ENCODE measurements at places on chromosomes 3 and 15.

DNA sequence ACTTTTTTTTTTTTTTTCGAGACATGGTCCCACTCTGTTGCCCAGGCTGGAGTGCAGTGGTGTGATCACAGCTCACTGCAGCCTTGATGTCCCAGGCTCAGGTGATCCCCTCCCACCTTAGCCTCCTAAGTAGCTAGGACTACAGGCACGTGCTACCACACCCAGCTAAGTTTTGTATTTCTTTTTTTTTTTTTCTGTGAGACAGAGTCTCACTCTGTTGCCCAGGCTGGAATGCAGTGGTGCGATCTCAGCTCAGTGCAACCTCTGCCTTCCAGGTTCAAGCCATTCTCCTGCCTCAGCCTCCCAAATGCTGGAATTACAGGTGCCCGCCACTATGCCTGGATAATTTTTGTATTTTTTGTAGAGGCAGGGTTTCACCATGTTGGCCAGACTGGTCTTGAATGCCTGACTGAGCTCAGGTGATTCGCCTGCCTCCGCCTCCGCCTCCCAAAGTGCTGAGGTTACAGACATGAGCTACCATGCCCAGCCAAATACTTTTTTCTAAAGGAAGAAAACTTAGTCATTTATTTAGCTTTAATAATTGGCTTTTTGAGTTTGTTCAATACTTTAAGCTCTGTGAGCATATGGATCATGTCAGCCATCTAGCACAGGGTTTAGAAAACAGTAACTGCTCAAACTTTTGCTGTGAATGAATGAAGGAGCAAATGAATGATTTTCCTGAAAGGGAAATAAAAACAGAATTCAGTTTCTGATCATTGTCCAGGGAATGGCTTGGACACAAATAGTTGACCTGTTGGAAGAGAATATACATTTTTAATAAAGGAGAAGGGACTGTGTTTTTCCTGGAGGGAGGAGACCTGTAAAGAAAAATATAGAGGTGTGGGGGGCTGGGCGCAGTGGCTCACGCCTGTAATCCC, 26.0 kb downstream of the UBE2E1 start:
- no peak for DNase-seq

DNA sequence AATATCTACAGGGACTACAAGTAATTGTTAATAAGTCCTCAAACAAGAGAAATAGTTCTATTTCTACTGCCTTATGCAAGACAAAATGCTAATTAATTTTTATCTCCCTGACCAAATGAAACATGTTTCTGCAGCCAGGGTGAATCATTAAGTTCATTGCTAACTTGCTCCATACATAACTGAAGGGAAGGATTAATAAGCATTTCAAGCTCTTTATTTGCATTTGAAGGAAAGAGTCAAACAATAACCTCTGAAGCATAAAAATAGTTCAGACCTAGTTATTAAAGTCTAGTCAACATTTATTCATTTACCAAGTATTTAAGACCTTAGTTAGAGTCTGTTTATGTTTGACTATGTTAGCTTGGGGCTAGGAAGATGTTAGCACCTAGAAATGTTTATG, 120.0 kb downstream of the ATP1B3 start:
- DNase-seq, result no peak

DNA sequence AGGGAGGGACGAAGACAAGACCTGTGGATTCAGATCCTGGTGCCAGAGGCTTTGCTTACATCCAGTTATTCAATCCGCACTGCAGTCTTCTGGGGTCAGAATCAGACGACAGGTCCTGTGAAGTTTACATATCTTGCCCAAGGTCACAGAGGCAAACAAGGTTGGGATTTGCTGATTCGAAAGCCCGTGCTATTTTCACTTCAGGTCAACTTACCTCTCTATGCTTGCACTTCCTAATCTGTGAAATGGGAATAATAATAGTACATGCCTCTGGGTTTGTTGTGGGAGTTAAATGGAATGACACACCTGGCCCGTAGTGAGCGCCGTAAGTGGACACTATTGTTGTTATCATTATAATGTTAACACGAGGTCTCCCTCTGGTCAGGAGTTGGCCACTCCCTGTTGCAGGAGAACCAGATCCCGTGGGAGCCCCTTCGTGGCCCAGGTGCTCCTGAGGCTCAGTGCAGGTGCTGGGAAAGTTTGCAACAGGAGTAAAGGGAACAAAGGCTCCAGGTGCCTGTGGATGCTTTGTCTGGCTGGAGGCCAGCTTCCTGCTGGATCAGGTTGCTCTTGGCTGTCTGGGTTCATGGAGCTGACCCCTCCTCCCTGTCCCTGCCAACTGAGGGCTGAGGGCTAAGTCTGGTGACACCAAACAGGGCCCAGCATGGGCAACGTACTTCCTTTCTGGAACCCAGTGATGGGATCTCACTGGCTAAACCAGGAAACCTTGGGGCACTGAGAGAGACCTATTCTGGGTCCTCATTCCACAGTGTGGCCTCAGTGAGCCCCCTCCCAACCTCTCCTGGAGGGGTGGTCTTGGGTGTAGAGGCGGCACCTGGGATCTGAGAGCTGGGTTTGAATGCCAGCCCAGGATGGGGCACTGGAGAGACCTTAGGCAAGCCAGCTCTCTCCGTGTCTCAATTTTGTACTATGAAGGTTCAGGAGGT, 40.1 kb upstream of the SEMA4B start:
- DNase-seq, result no peak

DNA sequence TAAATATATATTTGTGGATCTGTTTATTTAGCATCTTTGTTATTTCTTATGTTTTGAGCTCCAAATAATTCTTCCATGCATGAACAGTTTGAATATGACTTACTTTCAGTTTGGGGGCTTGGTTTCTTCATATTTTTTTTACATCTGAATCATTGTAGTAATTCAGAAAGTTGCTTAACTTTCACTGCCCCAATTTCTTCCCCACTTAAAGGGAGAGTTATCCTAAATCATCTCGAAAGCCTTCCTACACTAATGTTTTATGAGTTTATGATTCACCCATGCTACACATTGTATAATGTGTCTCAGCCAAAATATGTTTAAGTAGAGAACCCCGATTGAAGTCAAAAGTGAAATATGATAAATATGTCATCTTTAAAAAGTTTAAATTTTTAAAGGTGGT, 47.8 kb downstream of the SPRED1 start:
- no peak for DNase-seq

DNA sequence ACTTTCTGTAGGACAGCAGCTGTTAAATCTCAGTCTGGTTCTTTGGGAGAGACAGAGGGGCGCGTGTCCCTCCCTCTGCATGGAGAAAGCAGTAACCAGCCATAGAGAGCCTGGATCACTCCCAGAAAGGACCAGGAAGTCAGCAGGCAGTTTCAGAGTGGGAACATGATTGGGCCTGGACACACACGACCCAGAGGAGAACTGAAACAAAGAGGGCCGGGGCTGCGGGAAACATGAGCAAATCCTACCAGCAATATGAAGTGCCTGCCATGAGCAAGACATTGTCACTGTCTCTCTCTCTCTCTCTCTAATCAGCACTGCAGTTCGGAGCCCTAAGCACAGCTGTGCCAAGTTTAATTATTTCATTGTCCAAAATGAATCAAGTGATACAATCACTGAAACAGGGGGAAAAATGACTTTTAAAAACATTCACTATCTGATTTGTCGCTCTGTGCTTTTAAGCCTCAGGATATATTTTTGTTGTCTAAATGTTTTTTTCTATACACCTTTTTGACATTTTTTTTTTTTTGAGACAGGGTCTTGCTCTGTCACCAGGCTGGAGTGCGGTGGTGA, 17.6 kb downstream of the MUC13 start:
- no peak for DNase-seq

DNA sequence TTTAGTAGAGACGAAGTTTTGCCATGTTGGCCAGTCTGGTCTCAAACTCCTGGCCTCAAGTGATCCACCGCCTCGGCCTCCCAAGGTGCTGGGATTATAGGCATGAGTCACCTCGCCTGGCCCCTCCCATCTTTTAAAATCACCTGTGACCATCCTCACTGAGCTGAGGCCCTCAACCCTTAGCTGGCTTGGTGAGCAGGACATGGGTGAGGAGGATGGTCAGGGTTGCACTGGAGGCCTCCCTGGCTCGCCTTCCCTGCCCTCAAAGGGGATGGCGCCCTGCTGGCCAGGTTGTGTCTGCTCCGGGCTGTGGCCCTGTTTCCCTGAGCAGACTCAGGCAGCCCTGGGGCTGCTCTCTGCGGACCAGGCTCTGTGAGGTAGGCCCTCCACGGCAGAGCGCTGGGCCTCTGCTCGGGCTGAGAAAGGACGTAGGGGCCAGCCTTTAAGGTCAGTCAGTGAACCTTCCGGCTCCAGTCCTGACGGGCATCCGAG, 33.7 kb downstream of the SYNM start:
- no peak for DNase-seq

DNA sequence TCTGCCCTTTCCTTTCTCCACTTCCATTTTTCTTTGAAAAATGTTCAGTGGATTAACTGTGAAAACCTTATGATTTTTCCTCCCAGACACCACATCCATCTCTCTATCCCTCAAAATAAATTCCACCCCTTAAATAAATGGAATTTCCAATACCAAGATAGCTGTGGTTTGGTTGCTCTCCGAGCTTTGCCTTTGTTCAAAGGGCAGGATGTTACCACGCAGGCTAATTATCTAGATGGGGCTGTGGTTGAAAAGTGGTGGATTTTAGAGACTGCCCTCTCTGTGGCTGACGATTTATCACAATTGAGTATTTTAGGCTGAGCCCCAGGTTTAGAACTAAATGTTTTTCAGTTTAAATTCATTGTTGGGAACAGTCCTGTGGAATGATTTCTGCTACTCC, 36.9 kb upstream of the CMSS1 start:
- no peak for DNase-seq

DNA sequence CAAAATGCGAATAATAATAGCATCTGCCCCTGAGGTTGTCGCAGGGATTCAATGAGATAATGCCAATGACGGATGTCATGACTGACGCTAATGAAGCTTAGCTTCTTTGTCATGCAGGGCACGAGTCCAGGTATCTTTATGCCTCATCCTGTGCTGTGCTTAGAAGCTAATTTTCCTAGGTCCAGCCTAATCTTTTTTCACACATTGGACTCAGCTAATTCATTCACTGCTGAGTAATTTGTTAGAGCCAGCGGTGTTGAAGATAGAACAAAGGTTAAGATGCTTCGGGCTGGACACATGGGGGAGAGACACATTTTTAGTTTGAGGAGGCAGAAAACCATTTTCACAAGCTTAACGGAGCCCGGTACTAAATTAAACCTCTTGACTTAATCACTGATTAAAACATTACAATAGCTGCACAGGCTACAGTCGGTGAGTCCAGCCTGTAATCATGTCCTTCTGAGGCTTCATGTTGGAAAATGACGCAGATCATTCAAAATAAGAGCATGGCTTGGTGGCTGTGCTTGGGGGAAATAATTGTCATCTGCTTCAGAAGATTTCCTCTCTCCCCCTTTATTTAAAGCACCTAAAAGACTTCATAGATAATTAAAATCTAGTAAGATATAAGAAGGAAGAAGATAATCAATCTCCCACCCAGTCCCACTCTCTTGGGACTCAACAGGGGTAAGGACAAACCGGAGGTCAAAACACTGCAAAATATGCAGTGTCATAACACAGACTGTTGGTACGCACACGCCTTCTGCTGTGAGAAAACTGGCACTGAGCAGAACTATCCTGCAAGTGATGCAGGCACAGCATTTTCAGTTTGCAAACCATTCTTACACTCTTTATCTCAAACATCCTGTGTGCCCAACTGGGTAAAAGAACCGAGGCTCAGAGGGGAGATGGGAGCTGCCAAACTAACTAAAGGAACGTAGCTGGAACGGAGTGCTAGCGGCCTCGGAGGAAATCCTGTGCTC, 3.3 kb upstream of the CCDC174 start:
- no peak for DNase-seq

GRCh38 chr3:45932112-45932511, 11.2 kb upstream of the CXCR6 start:
- no peak for DNase-seq

DNA sequence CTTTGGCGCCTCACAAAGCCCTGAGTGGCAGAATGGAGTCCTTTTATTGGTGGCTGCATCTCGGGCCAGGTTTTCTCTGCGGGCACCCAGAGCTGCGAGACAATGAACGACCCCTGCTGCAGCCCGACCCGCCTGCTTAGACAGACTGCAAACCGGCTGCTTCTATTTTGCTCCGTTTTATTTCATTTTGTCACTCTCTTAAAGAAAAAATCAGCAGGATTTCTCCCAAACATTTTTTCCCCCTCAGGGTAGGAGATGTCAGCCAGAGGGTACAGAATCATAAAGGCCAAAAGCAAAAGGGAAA, 64.8 kb downstream of the OXNAD1 start:
- no peak for DNase-seq

DNA sequence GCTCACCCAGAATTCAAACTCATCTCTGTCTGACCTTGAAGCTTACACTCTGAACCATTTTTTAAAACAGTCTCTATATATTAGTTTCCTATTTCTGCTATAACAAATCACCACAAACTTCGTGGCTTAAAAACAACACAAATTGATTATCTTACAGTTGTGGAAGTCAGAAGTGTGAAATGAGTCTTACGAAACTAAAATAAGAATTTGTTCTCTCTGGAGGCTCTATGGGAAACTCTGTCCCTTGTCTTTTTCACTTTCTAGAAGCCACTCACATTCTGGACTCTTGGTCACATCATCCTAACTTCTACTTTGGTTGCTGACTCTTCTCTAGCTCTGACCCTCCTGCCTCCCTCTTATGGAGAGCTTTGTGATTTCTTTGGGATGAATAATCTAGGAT, 429.3 kb upstream of the THBS1 start:
- no peak for DNase-seq

- DNase-seq, result no peak
Observed at GRCh38 chr15:73539212-73540128, 93.7 kb downstream of the NPTN start.

DNA sequence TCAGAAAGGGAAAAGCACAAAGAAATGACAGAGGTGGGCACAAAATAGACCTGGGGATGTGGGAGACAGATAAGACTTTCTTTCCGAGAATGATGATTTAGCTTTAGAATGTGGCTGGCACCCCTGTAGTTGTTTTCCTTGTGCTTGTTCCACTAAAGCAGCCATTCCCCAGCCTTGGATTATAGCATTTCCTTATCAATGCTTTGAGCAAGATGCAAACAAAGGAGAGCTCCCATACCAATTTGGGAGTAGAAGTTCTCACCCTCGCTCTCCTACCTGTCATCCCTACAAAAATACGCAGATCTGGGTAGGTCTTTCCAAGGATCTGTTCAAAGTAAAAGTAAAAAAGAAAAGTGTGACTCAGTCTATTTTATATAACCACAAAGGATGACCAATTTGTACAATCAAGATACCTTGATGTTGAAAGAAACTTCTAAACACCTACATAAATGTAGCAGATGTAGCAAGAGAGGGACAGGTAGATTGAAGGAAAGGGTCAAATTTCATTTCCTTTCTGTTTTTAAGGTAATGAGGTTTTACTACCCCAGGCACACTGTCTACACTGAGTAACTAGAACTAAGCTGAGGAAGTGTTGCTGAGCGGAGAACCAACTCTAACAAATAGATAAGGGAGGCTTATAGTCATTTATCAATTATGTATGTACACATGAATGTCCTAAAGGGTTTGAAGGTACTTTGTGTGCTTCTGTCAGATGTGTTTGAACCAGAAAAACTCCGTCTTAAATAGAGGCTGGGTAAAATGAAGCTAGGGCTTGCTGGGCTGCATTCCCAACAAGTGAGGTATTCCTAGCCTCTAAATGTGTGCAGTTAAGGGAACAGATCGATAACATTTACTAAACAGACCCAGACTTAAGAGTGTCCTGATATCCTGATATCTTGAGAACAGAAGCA, 91.1 kb upstream of the LRRN1 start:
- no peak for DNase-seq

- DNase-seq, result no peak
Observed at GRCh38 chr3:107855710-107856109, 235.1 kb downstream of the CD47 start.

GRCh38 chr3:99579965-99580364, 58.4 kb upstream of the COL8A1 start:
- DNase-seq, result no peak

GRCh38 chr15:101456057-101456739, 33.3 kb downstream of the PCSK6 start:
- DNase-seq, result no peak

Data from stimulated activated CD4-positive, alpha-beta T cell treated with anti-CD3 and anti-CD28 coated beads, Interleukin-1b, Interleukin-23, amount 100 ng/mL, for 1 hour (primary cell).